ENCODE measurements at places on chromosomes 1 and 21.

- DNase-seq, result no peak
These were observed 666.2 kb upstream of the CAMK1G start for GRCh38 chr1:208917281-208917680.

- DNase-seq, result no peak
These were observed 51.8 kb downstream of the LGR6 start for GRCh38 chr1:202245391-202245790.

- no peak for DNase-seq
These were observed 43.1 kb upstream of the CLSTN1 start for GRCh38 chr1:9866836-9867235.

- no peak for DNase-seq
These were observed 33.0 kb downstream of the APP start for GRCh38 chr21:26137379-26138060.

DNA sequence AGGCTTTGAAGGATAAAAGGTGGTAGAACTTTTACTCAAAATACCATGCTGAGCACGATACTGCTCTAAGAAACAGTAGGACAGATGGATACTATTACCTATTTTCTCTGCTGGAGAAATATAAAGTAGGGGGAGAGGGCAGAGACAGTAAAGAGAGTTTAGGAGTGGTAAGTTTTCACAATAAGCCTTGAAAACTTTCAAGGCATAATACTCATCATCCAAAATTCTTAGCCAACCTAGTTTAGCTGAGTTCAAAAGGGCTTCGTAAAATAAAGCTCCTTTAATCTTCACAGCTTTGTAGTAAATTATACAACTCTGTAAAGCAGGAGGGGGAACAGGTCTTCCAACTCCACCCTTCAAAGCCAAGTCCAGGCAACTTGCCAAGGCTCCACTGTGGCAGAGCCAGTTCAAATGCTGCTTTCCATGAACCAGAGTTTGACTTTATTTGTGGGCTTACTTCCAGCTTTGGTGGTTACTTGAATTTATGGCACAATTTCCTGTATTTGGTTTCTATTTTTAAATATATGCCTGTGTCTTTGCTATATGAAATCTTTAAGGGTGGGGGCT is 15.5 kb downstream of the TEX38 start:
- peak; percentile 65 for DNase-seq

- DNase-seq, result peak; percentile 76
These were observed 509 bp downstream of the ADAMTS4 start for GRCh38 chr1:161198194-161198896.

GRCh38 chr1:111593403-111594305 is 25.9 kb upstream of the RAP1A start:
- no peak for DNase-seq

GRCh38 chr1:36657826-36658225 is 175.1 kb upstream of the CSF3R start:
- no peak for DNase-seq

- no peak for DNase-seq
These were observed 2.8 kb upstream of the SERINC2 start for GRCh38 chr1:31409946-31410858.

GRCh38 chr21:42254651-42255601 is 36.0 kb downstream of the ABCG1 start:
- peak; percentile 25 for DNase-seq

- DNase-seq, result no peak
These were observed 530.2 kb downstream of the PTPRC start for GRCh38 chr1:199168888-199169585.

GRCh38 chr1:55375617-55376258 is 160.6 kb upstream of the USP24 start:
- DNase-seq, result no peak

- DNase-seq, result no peak
These were observed 43.7 kb downstream of the ST7L start for GRCh38 chr1:112575154-112575804.

- no peak for DNase-seq
These were observed 60.4 kb upstream of the ENAH start for GRCh38 chr1:225713281-225713680.

- no peak for DNase-seq
These were observed 20.7 kb downstream of the SFT2D2 start for GRCh38 chr1:168246506-168246905.

DNA sequence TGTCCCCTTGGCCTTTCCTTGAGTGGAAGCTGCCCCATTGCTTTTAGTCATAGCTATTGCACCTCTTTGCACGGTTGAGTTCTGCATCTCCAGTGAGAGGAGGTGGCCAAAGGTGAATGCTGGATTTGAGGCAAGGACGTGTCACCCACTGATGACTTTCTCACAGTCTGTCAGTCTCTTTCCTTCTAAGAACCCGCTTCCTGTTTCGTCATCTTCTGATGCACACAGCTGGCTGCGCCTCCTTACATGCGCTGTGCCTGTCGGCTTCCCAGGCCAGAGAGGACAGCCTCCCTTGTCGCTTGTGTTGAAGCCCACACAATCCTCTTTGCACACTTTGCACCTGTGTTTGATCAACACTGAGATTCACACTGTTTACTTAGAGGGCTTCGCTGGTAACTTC is 41.8 kb upstream of the PWP2 start:
- no peak for DNase-seq

DNA sequence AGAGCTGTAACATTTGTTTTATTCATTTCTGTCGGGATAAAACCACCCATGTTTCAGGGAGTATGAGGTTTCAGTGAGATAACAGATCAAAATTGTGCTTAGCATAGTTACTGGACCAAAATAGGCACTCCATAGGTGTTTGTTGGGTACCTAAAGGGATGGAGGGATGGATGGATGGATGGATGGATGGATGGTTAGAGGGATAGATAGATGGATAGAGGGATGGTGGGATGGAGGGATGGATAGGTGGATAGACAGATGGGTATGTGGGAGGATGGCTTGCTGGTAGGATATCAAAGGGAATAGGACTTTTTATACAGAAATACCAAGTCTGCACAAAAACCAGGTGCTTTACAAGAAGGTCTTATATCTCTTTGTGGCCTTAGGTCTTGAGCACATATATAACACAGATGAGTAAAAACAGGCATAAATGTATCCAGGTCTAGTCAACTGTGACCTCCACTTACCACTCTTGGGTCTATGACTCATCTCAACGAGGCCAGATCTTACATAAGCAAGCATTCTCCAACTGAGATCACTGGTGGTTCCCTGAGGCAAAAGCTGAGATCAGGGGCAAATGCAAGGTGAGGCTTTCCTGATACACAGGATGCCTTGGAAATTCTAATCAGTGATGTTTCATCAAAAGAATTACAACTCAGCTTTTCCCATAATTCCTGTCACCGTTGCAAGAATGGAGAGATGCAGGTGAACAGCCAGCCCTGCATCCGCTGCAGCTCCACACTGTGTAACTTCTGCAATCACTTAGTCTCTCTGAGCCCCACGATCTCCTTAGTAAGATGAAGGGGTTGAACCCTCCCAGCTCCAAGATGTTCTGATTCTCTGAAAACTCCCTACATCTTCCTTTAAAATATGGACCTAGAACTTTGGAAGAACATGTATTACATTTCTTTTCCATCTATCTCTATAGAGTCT is 32.0 kb downstream of the PTAFR start:
- no peak for DNase-seq

GRCh38 chr1:16247441-16247840 is 10.5 kb upstream of the CPLANE2 start:
- no peak for DNase-seq

DNA sequence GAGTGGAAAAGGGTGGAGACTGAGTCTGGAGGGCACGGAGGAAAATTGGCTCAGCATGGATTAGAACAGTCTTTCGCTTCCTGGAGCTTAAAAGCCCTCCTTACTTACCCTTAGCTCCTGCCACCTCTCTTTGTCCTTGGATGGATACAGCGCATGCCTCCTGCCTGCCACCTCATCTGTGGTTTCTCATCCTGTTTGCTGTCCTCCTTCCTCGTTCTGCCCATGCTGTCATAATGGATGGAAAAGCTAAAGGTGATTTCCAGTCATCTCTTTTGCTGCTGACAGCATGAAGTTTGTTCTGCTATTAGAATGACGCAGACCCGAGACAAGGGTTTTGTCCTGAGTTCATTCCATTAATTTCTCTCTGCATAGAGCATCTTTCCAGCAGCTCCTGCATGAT is 425.9 kb downstream of the KIF26B start:
- DNase-seq, result no peak

DNA sequence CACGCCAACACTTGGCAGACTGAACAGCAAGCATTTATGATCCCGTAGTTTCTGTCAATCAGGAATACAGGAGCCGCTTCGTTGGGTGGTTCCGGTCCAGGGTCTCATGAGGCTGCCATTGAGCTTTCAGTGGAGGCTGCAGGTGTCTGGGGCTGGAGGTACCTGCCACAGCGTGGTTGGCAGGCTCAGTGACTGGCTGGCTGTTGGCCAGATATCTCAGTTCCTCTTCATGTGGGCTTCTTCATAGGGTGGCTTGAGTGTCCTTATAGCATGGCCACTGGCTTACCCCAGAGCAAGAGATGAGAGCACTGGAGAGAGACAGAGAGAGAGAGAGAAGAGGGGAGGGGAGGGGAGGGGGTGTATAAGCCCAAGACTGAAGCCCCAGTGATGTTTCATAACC is 29.3 kb downstream of the PIK3CD start:
- DNase-seq, result no peak

- DNase-seq, result no peak
These were observed 321.2 kb downstream of the HLX start for GRCh38 chr1:221200464-221200863.

DNA sequence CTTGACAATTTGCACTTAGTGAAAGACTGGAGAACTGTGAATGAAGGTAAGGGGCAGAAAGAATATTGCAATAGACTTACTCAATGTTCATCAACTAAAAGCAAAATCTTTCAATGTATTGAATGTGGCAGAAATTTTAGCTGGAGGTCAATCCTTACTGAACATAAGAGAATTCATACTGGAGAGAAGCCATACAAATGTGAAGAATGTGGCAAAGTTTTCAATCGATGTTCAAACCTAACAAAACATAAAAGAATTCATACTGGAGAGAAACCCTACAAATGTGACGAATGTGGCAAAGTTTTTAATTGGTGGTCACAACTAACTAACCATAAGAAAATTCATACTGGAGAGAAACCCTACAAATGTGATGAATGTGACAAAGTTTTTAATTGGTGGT is 80.7 kb downstream of the JMJD4 start:
- no peak for DNase-seq

DNA sequence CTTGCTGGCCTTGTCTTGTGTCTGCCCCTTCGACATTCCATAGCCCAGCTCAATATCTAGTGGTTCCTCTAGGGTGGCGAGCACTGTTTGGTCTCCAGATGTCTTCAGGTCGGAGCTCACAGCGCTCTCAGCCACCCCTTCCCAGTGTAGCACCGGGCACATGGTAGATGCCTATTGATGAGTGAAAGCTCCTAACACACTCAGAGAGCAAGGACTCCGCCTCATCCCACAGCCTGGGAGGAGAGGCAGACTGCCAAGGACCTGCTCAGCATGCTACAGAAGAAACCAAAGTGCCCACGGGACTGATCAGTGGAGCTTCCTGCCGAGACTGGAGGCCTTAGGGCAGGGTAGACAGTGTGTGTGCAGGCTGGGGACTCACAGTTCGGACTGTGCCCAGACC is 10.9 kb downstream of the PCSK9 start:
- DNase-seq, result no peak

GRCh38 chr1:228391411-228392020 is 15.1 kb downstream of the TRIM11 start:
- peak; percentile 10 for DNase-seq

GRCh38 chr1:100423832-100424337 is 71.6 kb downstream of the CDC14A start:
- DNase-seq, result no peak

- no peak for DNase-seq
These were observed 73.8 kb upstream of the DUSP10 start for GRCh38 chr1:221815660-221816059.

DNA sequence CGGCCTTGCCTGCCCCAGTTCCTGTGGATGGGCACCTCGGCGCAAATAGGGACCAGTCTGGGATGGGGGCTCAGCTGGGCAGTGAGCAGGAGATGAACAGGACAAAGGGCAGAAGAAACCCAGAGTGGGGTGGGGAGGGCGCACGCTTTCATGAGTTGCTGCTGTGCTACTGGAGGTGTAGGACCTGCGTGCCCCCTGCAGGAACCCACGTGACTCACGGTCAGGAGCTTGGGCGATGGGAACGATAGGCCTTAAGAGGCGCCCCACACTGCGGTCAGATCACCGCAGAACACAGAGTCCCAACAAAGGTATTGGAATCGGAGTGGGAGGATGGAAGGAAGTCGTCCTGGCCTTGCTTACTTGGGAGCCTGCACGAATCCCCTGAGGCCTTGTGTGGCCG is 17.2 kb downstream of the PRDM15 start:
- DNase-seq, result no peak

GRCh38 chr1:230031131-230031530 is 35.9 kb upstream of the GALNT2 start:
- DNase-seq, result no peak

- no peak for DNase-seq
These were observed 43.7 kb downstream of the SYT6 start for GRCh38 chr1:114109981-114110380.

- DNase-seq, result no peak
These were observed 69.6 kb downstream of the UBR4 start for GRCh38 chr1:19140465-19140864.

DNA sequence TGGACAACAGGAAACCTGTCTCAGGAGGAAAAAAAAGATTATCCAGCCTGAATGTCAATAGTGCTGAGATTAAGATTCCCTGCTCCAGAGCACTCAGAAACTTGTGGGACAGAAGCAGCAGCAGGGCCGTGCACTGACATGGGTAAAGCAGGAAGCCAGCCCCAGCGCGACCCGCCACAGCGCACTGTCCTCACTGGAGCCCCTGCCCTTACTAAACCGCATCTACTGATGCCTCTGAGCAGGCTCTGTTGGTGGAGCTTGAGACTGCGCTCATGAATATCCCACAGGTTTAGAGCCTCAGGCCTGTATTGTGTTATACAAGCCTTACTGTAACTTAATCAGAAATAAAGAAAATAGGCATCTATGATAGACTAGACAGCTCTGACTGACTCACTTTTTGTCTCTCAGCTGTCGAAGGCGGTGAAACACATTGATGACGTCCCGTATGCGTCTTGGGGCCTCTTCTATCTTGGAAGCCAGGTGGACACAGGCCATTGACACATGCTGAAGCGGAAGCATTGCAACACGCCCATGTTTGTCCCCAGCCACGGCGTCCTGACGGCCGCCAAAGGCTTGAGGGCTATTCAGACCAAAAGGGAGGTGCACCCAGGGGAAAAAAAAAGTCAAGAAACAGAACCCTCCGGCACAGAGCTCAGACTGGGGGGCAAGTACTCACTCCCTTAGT is 1.2 kb downstream of the CCNL2 start:
- peak; percentile 78 for DNase-seq

DNA sequence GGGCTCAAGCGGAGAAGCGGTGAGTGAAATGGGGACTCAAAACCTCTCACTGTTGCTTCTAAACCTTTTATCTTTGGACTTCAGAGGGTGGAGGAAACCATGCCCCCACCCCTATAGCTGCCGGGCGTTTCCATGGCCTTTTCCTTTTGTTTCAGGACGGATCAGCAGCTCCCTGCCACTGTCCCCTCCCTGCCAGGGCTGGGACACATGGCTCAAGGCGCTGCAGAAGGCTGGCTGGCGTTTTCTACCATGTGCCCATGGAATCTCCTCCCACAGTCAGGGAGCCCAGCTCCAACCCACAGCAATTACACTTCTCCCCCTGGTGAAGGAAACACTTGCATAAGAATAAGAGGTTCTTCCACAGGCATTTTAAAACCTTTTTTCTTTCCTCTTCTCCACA is 812.7 kb downstream of the PLA2G4A start:
- DNase-seq, result no peak

- no peak for DNase-seq
These were observed 159.4 kb downstream of the RWDD3 start for GRCh38 chr1:95393434-95393833.

GRCh38 chr1:35544976-35545375 is 12.2 kb downstream of the KIAA0319L start:
- DNase-seq, result peak; percentile 26

GRCh38 chr1:12434686-12435085 is 183.3 kb downstream of the DHRS3 start:
- no peak for DNase-seq

Measured in psoas muscle (tissue), 8 donors.